ENCODE measurements at places on chromosomes 16 and 17.

GRCh38 chr16:24624102-24624501 lies 84.7 kb downstream of the RBBP6 start:
- no peak for DNase-seq

DNA sequence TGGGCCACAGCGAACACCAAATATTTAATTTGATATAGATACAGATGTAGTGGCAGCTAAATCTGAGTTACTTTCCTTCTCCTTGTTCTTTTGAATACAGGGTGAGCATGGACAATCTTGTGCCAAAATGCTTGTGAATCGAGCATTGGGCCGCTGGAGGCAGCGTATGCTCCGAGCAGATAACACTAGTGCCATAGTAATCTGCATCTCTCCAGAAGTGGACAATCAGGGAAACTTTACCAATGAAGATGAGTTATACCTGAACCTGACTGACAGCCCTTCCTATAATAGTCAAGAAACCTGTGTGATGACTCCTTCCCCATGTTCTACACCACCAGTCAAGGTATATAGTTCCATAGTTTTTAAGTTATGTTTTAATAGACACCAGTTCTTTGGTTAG lies 21.2 kb upstream of the BCAS3 start:
- DNase-seq, result no peak

DNA sequence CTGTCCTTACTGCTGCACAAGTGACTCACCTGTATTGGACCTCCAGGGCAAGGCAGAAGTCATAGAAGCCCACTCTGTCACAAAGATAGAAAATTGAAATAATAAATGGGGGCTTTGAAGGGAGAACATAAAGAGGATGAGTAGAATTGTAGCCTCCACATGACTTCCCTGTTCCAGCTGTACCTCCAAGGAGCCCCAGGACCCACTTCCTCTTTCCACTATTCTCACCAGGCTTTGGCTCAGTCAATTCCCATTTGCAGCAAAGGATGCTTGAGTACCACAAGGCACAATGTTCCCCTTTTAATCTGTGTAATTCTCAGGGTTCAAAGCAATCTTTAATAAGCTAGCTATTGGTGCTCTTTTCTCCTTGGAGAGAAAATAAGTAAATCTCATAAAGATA lies 512.1 kb downstream of the TOX3 start:
- no peak for DNase-seq

- DNase-seq, result no peak
Measured at GRCh38 chr16:18048853-18049546, 287.5 kb downstream of the NPIPA8 start.

GRCh38 chr16:81040131-81040530 lies 4.5 kb downstream of the ATMIN start:
- no peak for DNase-seq

DNA sequence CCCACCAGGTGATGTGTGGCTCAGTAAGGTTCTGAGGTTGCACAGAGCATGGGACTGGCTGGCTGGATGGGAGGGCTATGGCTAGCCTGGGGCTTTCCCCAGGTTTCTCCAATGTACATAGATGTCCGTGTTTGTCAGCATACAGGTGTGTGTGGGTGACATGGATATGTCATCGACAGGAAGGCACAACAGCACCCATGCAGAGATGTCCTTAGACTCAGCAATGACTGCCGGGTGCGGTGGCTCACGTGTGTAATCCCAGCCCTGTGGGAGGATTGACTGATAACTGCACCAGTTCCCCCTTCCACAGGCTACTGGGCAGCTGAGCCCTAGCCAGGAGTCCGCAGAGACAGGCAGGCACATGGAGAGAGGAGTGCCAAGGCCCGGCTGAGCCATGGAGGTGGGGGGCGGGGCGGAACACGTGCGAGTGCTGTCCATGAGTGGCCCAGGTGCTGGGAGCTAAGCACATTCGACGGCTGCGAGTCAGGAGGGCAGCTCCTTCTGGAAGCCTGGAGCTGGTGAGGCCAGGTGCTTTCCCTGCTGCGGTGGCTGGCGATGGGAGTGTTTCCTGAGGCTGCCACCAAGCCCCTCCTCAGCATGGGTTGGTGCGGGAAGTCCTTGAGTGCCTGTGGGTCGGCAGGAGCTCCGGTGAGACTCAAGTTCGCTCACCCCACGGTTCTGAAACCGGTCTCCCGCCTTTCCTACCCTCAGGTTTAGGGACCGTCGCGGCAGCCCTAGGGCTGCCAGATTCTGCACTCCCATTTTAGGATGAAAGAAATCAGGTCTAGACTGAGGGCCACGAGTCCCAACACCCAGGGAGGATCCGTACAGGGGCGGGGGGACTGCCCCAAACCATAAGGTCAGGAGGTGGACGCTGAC lies 858 bp upstream of the ASPSCR1 start:
- no peak for DNase-seq

- peak; percentile 54 for DNase-seq
Measured at GRCh38 chr17:29176558-29177351, 3.4 kb downstream of the MYO18A start.

DNA sequence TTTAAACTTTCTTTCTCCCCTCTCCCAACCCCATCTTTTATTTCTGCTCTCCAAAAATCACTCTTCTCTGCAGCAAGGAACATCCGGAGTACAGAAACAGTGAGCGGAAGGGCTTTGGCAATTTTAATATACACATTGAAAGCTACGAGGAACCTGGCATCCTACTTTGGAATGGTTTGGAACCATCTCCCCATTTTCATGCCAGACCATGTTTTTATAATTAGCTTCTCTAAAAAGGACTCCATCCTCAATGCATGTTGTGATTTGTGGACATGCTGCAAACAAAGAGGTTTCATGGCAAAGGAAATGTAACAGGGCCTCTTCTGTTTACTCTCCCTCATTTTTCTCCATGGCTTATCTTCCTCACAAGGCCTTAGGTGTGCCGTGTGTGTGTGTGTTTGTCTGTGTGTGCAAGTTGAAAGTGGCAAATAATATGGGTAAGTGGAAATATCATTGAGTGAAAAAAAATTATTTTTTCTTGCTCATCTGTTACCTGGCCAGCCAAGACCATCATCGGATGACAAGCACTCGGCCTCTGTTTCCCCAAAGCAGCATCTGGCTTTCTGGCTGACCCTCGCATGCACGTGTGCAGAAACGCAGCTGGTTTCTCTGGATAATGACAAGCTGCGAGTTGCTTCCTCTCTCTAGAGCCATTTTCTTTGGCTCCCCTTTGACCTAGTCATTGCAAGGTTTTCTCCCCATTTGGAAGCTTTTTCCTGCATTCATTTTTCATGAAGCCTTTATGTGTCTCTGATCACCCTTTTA lies 585.0 kb downstream of the TMEM114 start:
- peak; percentile 33 for DNase-seq

- DNase-seq, result no peak
Measured at GRCh38 chr16:79618692-79619050, 18.1 kb upstream of the MAF start.

DNA sequence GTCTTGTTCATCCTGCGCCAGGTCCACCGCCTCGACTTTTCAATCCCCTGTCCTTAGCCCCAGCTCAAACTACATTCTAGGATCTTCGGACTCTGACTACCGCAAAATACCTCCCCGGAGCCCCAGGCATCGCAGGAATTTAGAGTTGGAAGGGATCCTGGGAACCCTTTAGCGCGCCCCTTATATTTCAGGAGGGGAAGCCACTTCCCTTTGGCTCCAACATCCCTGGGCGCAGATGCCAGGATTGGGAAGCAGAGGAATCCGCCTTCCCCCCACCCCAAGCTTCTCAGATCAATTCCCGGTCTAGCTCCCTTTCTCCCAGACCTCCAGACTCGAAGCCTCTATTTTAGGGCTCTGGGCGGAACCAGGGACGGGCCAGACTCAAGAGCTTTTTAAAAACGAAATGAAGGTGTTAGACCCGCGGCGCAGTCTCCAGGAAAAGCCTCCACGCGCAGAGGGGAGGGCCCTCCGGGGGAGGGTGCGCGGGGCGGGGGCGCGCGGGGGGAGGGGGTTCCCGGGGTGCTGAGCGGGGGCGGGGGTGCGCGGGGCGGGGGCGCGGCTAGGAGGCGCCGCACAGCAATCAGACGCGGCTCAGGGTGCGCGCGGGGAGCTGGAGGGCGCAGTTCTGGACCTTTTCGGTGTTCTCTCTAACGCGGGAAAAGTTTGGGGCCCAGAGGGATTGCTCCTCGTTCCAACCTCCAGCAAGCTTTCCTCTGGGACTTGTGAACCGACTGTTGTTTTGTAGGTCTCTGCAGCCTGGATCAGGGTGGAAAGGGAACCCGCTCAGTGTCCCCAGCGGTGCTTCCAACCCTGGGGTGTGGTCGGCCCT lies 1.6 kb downstream of the AHSP start:
- peak; percentile 79 for DNase-seq

DNA sequence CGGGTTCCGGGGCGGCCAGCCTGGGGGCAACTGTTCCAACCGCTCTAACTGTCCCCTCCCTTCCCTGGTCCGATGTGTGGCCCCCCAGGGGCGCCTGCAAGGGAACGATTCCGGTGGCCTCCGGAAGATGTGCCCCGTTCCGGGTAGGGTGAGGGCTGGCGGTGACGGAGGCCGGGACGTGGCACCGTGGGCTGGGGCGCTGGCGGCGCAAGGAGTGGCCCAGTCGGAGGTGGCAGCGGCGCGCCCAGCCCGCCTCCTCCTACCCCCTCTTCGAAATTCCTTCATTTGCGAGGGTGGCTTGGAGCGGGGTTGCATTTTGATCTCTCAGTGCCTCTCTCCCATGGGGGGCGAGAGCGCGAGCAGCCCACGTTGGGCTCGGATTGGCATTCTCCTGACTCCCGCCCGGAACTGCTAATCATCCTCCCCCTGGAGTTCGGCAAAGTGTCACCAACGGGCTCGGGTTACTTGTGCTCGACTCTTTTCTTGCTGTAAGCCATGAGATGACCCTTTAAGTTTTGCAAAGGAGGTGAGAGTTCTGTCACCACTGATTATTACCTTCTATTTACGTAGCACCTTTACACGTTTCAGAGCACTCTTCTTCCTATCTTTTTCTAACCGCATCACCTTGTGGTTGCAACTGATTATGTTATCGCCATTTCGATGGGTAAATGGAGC lies 622 bp downstream of the NDEL1 start:
- DNase-seq, result peak; percentile 84

DNA sequence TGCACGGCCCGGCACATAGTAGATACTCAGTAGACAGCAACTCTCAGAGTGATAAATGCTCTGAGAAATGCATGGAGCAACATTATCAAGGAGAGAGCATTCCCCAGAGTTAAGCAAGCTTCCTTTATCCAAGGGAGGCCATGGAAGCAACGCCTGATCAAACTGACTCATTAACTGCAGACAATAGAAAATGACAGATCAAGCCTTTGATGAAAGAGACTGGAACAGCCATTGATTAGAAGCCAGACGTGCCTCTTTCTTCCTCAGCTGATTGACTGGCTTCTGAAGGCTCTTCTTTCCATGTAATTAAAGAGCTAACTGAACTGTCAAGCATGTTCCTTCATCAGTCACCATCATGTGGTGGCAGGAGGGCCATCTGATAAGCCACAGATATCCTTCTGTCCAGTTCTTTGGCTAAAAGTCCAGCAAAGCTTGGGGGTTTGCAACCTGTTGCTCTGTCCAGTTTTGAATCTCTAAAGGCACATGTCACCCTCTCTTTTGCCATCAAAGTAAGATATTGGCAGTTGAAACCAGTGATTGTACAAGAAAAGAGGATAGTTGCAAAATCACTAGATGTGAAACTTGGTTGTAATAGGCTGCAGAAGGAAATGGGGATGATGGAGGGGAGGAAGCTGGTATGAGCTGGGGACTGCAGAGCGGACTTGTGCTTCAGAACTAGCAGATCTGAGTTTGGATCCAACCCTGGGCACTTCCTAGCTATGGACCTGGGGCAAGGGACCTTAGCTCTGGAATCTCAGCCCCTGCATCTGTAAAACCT lies 188.0 kb downstream of the HAPSTR1 start:
- peak; percentile 76 for DNase-seq

GRCh38 chr16:29820271-29820701 lies at the start of gene MVP:
TSS of gene MVP (plus strand) at chr16:29820462. CDS start at chr16:29830550, 10,088 bp downstream.
- peak; percentile 49 for DNase-seq

GRCh38 chr17:1516388-1517161 lies at the start of gene INPP5K:
TSS of gene INPP5K (minus strand) at chr17:1516612. CDS start at chr17:1516499, 113 bp downstream.
- DNase-seq, result peak; percentile 98

DNA sequence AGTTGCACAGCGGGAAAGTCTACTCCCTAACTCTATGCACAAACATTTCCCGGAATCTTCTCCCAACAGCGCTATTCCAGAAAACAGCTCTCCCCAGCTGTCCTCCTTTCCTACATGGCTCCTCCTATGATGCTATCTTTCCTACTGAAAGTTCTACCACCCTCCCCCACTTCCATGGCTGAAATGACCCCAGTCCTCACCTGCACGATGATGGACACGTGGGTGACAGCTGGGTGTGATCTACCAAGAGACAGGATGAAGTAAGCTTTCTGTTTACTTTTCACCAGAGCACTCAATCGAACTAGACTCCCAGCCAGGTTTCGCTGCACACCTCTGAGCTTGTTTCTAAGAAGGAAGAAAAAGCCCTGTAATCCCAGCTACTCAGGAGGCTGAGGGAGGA lies 10.7 kb downstream of the CTC1 start:
- no peak for DNase-seq

DNA sequence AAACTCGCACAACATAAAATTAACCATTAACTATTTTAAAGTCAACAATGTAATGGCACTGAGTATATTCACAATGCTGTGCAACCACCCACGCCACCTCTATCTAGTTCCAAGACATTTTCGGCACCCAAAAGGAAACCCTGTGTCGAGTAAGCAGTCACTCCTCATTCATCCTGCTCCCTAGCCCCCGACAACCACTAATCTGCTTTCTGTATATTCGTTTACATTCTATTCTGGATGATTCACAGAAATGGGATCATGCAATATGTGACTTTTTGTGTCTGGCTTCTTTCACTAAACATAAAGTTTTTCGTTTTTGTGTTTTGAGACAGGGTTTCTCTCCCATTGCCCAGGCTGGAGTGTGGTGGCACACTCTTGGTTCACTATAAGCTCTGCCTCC lies 42.2 kb upstream of the HAPSTR1 start:
- no peak for DNase-seq

GRCh38 chr17:41540921-41541625 lies 13.0 kb upstream of the KRT19 start:
- no peak for DNase-seq

- DNase-seq, result no peak
Measured at GRCh38 chr16:26963109-26963508, 103.6 kb upstream of the C16orf82 start.

- no peak for DNase-seq
Measured at GRCh38 chr16:81815429-81815766, 36.3 kb downstream of the PLCG2 start.

GRCh38 chr17:80633207-80633606 lies 88.6 kb downstream of the RPTOR start:
- peak; percentile 47 for DNase-seq

GRCh38 chr16:27123795-27124409 lies 57.2 kb downstream of the C16orf82 start:
- no peak for DNase-seq

- peak; percentile 39 for DNase-seq
Measured at GRCh38 chr16:77077256-77077922, 113.6 kb upstream of the MON1B start.

Data from eye (tissue), 1 donor.